ENCODE measurements at places on chromosomes 7 and 10. TPM values are rescaled to one million over a fixed set of nuclear protein-coding genes. Genes with fewer than 3 reads are reported as not detected.

DNA sequence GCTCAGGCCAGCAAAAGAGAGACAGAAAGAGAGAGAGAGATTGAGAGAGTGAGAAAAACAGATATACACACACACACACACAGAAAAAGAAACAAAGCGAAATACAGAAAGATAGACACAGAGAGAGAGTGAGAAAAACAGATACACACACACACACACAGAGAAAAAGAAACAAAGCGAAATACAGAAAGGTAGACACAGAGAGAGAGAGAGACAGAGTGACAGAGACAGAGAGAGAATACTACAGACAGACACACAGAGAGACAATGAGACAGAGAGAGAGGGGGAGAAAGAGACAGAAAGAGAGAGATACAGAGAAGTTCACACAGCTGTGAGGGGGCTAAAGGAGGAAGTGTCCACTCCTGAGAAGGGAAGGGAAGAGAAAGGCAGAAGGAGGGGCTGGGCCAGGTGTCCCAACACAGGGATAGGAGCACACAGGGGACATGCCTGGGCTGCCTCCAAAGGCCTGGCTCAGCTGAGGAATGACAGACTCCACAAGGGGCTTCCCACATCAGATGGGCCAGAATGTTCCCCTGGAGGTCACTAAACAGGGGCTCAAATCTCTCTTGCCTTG is 4.3 kb downstream of the GCK start:
- 0 out of 2 replicates have a peak overlapping the region, but pooled peaks have one; percentile 17 for H3K4me3 ChIP-seq
- no peak for DNase-seq
- H3K4me1 ChIP-seq = peaks cover 45% of the 10 kb centered on the region
- H3K36me3 ChIP-seq = no peaks in the 10 kb centered on the region

DNA sequence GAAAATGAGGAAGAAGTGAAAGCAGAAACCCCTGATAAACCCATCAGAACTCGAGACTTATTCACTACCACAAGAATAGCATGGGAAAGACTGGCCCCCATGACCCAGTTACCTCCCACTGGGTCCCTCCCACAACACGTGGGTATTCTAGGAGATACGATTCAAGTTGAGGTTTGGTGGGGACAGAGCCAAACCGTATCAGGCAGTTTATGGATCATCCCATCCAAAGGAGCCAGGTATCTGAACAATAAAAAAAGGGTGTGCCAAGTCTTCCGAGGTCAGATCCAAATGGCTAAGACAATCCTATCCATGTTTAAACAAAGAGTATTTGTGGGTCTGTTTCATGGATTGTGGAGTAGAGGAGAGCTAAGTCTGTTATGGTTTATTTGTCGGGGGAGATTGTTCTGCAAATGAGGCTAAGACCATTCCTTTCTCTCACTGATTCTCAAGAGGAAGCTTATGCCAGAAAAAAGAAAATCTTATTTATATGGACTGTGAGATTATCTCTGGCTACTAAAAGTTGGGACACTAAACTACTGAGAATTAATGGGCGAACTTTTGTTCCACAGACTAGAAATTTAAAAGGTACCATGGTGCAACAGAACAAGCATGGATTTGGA is 203.7 kb downstream of the IPMK start:
- H3K36me3 ChIP-seq = no peaks in the 10 kb centered on the region
- H3K4me3 ChIP-seq = no peak overlapping the region
- H3K27ac ChIP-seq = no peak overlapping the region
- no peaks in the 10 kb centered on the region for H3K27me3 ChIP-seq

DNA sequence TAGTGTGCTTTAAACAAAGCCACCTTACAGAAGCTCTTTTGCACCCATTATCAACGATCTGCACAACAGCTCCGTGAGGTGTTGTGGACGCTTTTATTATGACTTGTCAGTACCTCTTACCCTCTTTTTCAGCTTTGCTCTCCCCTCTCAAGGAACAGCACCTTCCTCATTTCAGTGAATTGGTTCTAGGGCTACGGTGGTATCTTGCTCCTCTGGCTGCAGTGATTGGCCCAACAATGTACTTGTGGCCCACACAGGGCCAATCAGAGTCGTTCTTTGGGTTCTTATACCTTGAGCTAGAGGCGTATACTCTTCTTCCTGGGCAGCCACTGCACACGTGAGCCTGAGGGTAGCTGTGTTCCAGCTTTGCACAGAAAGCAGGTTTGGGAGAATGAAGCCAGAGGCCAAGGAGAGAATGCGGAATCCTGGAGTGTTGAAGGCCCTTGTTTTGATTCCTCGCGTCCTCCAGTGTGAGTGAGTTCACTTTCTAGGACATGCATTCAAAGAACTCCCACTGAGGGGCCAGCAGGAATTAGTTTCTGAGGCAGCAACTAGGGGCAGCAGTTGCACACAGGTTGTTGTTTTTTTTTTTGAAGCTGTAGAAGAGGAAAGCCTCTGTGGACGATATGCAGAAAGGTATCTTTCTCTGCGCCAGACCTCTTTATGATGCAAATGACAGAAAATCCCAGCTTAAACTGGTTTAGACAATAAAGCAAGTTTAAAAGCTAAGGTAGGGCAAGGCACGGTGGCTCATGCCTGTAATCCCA is 49.8 kb upstream of the PDZD8 start:
- no peak overlapping the region for H3K27ac ChIP-seq
- no peaks in the 10 kb centered on the region for H3K27me3 ChIP-seq
- DNase-seq = no peak

DNA sequence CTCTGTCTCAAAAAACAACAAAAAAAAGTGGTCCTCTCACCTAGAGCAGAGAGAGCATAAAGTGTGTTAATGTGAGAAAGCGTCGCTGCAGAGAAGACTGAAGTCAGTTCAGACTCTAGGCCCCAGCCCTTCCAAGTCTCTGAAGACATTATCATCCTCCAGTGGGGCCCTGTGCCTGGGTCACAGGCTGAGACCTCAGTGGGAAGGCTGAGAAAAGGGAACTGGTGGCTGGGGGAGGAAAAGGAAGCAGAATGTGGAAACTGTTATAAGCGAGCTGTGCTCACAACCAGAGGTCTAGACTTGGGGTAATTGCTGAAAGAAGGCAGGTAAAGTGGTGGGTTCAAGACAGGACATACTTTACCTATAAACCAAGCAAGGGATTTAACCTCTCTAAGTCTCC is 4.9 kb upstream of the RRP12 start:
- peaks cover 17% of the 10 kb centered on the region for H3K4me1 ChIP-seq
- H3K27me3 ChIP-seq = no peaks in the 10 kb centered on the region
- H3K36me3 ChIP-seq = no peaks in the 10 kb centered on the region
- no peak overlapping the region for H3K4me3 ChIP-seq
- H3K27ac ChIP-seq = no peak overlapping the region

Gene NUDT13
- 5.2 TPM for total RNA-seq

Gene CDH23
- total RNA-seq = 13.3 TPM

Gene GSAP
- 15.6 TPM for total RNA-seq

Gene PPP1R9A
- total RNA-seq = 11.5 TPM

Gene NCF1
- total RNA-seq = 0.41 TPM

All from PC-9 (cell line).